ENCODE measurements at places on chromosomes 4 and X.

- no peak for DNase-seq
Measured at GRCh38 chr4:70544279-70544868, 26.0 kb downstream of the AMTN start.

GRCh38 chr4:152946446-152946845, 10.3 kb downstream of the FHDC1 start:
- DNase-seq: no peak

GRCh38 chr4:20254511-20255250, 3.0 kb downstream of the SLIT2 start:
- peak; percentile 80 for DNase-seq

- no peak for DNase-seq
Measured at GRCh38 chrX:12814420-12814819, 23.2 kb downstream of the PRPS2 start.

DNA sequence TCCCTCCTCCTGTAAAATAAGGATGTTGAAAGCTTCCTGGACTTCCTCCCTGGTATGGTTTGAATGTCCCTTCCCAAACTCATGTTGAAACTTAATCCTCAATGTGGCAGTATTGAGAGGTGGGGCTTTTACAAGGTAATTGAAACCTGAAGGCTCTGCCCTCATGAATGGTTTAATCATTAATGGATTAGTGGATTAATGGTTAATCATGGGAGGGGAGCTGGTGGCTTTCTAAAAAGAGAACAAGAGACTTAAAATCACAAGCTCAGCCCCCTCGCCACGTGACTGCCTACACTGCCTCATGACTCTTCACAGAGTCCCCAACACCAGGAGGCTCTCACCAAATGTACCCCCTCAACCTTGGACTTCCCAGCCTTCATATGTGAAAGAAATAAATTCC, 124.6 kb upstream of the ANXA3 start:
- DNase-seq: peak; percentile 38

DNA sequence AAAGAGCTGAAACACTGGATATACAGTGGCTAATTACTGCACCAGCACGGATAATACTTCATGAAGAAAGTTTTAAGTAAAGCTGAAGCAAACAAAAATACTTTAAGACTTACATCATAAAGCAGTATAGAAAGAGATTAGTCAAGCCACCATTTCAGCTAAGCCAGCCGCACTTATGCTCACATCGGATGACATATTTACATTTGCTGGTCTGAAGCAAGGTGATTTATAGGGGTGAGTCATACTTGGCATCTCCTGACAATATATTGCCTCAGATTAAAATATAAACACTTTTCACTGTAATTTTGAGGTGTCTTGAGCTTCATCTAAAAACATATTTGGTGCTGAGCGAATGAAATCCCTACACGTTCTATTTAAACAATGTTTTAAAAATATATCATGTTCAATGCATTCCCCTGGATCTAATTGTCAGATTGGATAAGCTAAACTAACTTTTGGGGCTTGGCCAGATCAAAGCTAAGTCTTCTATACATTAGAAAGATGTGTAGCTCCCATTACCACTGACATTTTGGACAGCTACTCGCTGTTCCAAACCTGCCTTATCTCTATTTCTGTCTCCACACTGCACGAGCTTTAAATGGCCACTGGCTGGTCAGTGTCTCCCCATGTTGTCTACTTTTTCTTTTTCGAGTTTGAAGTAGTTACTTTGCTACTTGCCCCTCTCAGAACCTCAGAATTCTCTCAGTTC, 103.2 kb downstream of the VCX2 start:
- no peak for DNase-seq

DNA sequence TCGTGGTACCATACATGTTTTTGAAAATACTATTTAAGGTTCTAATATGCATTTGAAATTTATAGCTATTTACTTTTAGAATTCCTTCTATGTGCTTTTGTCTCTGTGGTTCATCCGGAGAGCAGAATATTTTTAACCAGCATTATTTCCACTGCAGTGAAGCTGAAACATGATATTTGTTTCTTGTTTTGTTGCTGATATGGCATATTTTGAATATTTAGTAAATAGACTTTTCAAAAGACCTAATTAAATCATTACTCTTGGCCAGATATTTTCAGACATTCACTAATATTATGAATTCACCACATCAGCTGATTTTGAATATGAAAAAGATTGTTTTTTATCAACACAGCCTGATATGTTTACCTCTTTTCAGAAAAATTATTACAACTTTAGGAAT, 87.0 kb downstream of the FAT4 start:
- no peak for DNase-seq

DNA sequence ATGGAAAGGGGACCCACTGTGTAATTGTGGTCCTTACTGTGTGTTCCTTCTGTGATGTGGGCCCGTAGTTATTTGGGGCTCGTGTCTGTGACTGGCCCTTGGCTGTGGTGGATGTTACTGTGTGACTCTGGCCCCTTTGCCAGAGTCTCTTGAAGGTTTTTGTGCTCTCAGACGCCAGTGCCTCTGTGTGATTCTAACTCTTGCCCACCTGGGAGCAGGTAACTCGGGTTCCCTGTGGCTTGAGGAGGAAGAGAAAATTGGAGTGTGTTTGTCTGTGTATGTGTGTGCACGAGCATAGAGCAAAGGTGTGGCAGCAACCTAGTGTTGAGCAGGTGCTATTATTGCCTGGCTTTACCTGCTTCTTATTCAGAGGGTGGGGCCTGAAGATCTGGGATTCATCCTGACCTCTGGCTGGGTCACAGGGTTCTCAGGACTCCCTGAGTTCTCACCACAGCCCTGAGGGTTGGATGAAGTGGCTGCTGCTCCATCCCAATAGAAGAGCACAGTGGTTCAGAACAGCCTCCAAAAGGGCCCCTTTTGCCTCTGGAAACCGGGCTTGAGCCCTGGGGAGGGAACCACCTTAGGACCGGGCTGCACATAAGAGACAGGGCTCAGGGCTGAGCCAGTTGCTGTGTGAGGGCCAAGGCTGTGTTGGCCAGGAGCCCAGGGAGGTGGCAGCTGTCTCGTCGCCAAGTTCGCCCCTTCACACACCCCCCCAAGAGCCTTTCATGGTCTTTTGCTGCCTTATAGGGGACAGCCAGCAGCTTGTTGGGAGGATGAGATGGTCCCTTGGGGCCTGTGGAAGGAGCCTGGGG, 1.3 kb downstream of the RBM10 start:
- DNase-seq: no peak

All from right kidney (tissue), 9 donors.